Bone marrow (tissue), 2 donors: ENCODE measurements at places on chromosomes 1 and 21.

DNA sequence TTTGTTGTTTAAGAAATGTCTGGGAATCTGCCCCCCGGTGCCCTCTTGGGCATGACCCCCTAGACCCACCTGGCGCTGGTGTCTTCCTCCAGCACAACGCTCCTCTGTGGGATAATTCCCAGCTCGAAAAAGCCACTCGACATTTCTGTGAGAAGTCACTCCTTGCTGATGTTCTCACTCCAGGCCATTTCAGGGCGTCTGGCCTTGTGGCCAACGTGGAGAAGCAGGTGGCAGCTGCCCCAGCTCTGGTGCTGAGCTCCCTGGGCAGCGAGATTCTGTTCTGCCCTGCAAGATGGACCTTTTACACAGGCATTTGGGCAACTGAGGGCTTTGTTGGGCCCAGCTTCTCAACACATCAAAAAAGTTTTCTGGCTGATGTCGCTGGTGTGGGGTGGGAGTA, 147.7 kb upstream of the WNT4 start:
- DNase-seq = no peak

DNA sequence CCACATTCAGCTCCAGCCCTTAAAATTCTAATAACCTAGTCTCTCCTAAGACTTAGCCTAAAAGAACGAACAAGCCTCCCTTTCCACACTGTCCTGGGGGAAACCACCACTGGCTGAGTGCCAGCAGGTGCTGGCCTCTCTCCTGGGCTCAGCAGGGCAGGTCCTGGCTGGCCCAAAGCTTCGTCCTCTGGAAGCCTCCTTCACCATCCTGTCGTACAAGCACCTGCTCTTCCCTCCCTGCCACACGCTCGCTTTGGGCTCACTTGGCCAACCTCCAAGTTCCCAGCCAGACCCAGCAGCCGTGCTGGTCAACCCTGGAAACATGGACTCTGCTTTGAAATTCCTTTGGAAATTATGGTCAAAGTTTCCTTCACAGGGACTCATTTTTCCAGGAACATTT, 58.2 kb upstream of the SLC25A33 start:
- DNase-seq = no peak

- no peak for DNase-seq
Observed at GRCh38 chr1:9417695-9418094, 121.6 kb upstream of the SLC25A33 start.

GRCh38 chr1:36675106-36675505, 192.4 kb upstream of the CSF3R start:
- no peak for DNase-seq

- DNase-seq = no peak
Observed at GRCh38 chr1:101452825-101453224, 216.0 kb downstream of the S1PR1 start.

DNA sequence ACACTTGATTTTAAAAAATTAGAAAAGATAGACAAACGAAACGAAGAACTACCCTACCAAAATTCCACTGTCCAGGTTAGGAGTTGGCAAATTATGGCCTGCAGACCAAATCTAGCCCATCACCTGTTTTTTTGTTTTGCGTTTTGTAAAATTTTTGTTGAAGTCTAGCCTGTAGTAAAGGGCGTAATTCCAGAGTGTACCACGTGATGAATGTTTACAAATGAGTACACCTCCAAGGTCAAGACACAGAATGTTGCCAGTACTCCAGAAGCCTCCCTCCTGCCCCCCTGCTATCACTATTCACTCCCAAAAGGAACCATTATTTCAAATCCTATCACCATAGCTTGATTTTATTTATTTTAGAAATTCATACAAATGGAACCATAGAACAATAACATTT, 17.1 kb upstream of the PODN start:
- no peak for DNase-seq

DNA sequence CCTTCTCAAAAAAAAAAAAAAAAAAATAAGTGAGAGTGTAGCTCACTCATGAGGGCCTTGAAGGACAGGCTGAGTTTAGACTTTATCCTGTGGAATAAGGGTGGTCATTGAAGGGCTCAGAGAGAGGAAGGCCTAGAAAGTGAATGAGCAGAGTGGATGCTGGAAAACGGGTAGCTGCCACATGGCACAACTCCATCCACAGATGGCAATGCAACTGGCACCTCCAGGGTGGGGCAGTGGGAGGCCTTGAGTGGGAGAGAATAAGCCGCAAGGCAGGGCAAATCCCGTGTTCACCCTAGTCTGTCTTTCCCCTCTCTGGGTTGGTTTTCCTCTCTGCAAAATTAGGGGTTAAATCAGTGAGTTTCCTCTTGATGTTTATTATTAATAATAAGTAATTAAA, 3.1 kb downstream of the TNNI1 start:
- no peak for DNase-seq

DNA sequence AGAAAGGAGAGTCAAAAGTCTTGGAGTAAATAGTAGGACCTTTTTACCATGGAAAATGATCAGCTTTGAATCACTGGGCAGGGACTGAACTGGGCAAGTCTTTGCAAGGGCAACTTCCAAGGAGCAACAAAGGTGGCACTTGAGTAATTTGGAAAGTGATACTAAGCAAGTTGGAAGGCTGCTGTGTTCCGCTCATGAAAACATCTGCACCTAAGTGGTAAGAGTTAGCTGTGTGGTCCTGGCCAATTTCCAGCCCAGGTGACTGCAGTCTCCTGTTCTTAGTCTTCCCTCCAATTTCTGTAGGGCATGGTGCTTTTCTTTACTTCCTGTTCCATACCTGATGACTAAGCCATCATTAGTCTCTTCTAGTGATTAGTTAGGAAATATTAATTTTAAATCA, 35.5 kb upstream of the PRDM2 start:
- no peak for DNase-seq

GRCh38 chr1:224333939-224334786, 4.2 kb upstream of the NVL start:
- DNase-seq = peak; percentile 92

GRCh38 chr1:66335859-66336640, 197.9 kb upstream of the SGIP1 start:
- peak; percentile 98 for DNase-seq

DNA sequence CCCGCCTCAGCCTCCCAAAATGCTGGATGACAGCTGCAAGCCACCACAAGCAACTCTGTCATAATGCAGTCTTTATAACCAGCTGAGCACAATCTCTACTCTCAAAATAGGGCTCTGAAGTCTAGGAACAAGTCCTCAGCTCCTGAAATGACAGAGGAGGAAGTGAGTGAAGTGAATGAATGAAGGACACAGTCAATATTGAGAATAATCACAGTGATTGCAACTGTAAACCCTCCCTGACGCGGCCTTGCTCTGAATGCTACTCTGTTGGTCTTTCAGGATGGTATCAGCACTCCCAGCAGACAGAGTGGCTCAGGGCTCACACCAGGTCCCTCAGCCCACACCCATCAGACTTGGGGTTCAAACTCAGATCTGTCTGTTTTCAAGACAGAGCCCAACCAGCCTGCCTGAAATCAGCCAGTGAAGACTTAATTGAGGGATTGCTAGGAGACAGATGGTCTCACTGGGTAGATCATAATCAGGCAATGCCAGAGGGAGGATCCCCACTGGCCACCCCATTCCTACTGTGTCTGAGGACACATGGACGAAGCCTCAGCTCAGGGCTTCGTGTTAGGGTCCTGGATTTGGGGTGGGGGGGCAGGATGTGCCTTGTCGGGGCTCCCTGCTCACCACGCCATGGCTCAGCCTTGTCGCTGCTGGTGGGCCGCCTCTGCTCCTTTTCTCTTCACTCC, 20.9 kb downstream of the RNF187 start:
- no peak for DNase-seq

DNA sequence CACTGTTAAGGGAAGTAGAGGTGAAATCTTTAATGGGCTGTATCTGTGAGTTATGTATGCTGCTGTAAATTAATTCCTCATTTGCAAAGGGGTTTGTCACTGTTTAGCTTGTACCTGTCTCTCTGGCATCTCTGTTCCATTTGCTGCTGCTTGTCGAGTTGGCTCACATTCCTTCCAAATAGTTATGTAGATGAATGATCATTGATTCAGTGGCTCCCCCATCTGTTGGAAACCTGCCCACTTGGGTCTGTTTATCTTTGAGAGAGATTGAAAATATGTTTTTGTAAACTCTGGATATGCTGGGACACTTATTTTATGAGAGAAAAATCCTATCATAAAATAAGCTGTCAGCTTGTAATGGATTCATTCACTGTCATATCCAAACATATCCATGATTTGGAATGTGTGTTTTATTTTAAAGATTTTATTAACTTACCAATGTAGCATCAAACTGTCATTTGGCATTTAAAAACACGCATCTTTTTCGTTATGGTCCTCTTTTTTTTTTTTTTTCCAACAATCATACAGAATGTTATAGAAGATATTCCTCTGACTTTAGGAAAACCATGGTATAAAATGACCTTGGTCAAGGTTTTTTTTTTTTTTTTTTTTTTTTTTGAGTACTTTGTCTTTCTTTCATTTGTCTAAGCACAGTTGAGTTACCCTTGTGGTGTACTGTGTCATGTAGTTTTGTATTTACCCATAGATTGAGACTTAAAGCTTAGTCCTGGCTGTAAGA, 3.5 kb downstream of the RYR2 start:
- DNase-seq = no peak

DNA sequence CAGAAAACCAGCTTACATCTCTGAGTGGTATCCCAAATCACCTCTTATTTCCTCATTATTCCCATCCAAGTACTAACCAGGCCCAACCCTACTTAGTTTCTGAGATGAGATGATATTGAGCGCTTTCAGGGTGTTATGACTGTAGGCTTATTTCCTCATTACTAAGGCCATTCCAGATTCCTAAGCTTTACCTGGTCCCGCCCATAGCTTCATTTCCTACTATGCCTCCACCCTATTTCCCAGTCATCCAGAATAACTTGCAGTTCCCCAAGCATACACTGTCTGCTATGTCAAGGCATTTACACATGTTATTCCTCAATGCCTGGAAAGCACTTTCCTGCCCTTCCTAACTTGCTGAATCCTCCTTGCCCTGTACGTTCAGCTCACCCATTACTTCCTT, 79.3 kb upstream of the SPAG17 start:
- DNase-seq = no peak

GRCh38 chr1:114549137-114549536, 32.3 kb downstream of the BCAS2 start:
- no peak for DNase-seq

DNA sequence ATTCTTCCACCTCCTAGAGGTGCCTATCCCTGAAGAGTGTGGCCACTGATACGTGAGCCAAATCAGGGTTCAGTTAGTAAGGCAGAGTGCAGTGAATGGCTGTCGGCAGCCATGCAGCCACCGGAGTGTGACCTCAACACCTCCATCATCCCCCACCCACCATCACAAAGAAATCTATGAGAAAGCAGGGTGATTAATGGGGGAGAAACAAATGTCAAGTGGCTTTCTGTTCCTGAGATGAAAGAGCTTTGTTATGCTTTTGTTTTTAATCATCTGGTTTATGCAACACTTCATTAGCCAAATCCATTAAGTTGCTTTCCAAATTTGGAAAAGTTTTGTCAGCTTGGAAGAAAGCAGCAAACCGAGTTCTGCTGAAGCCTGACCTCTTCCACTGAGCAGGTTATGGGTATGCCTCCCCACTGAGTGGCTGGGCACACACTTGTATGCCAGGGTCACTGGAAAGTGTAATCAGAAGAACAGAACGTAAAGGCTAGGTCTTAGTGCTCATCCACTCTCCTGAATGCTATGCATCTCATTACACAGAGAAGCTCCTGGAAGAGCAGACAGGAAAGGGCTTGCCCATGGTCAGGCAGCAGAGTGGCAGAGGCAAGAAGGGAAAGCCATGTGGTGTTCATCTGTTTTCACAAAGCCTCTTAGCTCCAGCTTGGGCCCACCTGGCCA, 57.1 kb upstream of the ATP1B1 start:
- no peak for DNase-seq

DNA sequence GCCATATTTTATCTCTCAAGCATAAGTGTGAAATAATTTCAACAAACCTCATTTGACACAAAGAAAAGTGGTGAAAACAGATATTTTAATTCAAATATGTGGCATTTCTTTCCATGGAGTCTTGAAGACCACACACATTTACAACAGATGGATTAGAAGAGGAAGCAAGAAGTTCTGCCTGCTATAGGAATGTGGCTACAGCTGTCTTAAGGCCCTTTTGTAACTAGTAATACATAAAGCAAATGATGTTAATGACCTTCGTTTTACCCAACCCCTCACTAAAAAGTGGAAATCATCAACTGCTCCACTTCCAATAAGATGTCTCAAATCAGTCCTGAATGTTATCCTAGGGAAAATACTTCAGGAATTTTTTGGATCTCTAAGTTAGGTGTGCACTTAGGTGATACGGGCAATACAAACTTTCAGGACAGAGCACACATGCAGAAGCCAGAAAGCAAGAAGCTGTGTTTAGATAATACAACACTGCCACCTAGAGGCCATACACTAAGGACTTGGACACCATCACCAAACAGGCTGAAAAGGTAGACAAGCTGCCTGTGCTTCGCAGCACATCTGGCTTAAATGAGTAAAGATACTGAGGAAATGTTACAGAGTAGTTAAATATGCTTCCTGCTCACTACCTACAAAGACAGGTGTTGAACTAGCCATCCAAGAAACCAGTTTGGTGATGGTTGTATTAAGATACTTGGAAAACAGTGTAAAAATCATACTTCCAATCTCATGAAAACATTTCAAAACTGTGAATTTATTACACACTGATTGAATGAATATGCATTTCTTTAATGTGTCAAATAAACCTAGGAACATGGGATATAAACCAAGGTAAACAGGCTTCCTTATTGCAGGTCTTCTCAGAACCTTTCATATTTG, 24.4 kb downstream of the RRAGC start:
- peak; percentile 85 for DNase-seq

- no peak for DNase-seq
Observed at GRCh38 chr1:159441360-159441759, 1.8 kb downstream of the OR10J1 start.

GRCh38 chr1:75796376-75797272, at the start of gene MSH4:
TSS of gene MSH4 (plus strand) at chr1:75796882. CDS start at chr1:75796986, 104 bp downstream.
- DNase-seq = no peak

- no peak for DNase-seq
Observed at GRCh38 chr1:24751833-24752232, 6.6 kb downstream of the CLIC4 start.

DNA sequence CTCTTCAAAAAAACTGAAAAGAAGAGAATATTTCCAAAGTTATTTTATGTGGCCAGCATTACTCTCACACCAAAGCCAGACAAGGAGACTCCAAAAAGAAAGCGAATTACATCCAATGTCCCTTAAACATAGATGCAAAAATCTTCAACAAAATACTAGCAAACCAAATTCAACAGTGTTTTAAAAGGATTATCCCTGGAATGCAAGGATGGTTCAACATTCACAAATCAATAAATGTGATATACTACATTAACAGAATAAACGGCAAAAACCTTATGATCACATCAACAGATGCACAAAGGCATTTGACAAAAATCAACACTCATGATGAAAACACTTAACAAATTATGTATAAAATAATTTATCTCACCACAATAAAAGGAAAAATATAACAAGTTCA, 207.8 kb downstream of the DENND1B start:
- DNase-seq = no peak
